T-cell (primary cell): ENCODE measurements at places on chromosomes 16 and 17.

GRCh38 chr16:74608381-74608780, 1.5 kb upstream of the GLG1 start:
- no peak for DNase-seq

- no peak for DNase-seq
Observed at GRCh38 chr16:83475108-83475507, 332.7 kb upstream of the HSBP1 start.

GRCh38 chr17:48642843-48643696, 16.9 kb upstream of the HOXB9 start:
- no peak for DNase-seq

DNA sequence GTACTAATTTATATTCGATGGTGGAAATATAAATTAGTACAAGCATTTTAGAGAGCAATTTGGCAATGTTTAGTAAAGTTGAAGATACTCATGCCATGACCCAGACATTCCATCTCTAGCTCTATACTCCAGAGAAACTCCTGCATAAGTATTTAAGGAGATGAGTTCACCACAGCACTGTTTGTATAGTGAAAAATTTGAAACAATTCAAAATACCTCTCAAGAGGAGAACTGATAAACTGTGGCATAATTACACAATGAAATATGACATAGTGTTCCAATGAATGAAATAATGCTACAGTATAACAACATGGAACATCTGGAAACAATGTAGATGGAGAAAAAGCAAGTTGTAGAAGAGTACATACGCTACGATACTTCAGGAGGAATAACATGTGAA, 48.6 kb upstream of the IRX3 start:
- DNase-seq = no peak

- no peak for DNase-seq
Observed at GRCh38 chr17:62781831-62782251, 26.3 kb downstream of the MARCHF10 start.

DNA sequence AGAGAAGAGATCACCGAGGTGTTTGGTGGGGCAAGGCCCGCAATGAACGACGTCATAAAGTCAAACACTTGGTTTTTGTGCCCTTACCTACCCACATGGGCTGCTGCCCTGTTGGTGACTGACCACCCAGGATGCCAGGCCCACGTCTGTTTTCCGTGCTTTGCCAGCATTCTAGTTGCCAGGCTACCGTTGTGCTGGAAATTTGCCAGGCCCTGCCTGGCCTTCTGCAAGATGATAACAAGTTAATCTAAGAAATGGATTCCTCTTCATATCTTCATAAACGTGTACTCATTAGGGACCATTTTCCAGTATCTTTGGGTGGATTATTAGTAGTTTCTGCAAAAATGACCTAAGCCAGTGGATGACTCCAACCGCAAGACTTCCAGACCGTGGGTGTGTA, 35.4 kb downstream of the SLC6A4 start:
- DNase-seq = no peak

DNA sequence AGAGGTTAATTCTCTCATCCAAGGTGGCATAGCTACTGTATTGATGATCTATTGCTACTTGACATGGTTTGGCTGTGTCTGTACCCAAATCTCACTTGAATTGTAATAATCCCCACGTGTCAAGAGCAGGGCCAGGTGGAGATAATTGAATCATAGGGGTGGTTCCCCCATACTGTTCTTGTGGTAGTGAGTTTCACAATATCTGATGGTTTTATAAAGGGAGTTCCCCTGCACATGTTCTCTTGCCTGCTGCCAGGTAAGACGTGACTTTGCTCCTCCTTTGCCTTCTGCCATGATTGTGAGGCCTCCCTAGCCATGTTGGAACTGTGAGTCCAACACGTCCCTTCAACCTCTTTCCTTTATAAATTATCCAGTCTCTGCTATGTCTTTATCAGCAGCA, 22.9 kb upstream of the CPPED1 start:
- no peak for DNase-seq

DNA sequence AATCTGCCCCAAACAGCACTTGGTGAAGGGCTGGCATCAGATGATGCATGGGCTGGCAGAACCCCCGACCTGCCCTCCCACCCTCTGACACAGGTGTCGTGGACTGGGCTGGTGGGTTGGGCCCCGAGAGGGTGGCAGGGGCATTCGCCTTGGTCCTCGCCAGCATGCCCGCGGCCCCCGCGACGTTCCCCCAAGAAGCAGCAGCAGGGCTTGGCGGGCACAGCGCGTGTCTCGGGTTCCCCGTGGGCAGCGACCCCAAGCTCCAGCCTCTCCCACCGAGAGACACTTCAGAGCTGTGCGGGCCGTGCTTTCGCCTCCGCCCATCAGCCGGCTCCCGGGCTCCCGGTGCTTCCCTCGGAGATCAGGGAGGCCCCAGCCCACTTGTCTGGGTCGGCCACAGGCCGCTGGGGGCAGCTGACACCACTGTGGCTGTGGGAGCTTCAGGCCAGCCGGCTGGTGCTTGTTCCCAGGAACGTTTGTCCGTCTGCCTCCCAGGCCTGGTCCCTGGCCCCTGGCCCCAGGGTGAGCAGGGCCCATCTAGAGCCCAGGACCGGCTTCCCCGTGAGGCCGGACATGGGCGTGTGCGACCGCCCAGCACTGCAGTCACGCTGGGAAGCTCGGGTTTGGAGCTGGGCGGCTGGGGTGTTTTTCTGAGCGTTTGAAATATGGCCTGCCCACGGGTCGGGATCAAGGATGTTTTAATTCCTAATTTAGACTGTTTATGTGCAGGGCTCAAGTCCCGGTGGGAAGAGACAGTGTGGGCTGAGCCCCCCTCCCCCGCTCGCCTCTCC, 16.6 kb downstream of the CACNA1H start:
- DNase-seq = no peak

DNA sequence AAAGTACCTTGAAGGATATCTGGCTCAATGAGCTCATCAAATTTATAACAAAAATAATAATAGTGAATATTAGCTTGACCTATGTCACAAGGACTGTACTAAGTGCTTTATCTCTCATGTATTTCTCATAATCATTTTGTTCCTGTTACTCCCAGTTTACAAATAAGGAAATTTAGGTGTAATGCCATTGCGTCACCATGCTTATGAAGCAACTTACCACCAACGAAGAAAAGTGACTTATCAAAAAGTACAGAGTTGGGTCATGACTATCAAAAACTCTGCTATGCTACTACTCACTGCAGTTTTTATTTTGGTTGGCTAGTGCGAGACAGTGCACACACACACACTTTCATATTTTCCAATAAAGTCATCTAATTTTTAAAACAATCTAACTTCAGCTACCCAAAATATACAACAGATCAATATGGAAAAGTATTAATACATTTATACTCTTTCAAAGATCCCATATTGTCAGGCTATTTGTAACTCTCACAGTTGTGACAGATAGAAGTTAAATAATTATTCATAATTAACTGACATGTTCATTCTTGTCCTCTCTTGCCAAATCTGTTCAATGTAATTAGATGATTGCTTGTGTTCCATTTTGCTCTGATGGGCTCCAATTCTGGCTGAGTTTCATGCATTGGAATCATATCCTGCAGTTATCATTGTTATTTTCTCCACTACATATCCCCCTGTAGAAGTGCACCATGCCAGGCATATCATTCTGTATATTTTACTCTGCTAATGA, 119.4 kb downstream of the KCNJ2 start:
- DNase-seq = no peak

- no peak for DNase-seq
Observed at GRCh38 chr17:80750263-80750662, 205.6 kb downstream of the RPTOR start.

DNA sequence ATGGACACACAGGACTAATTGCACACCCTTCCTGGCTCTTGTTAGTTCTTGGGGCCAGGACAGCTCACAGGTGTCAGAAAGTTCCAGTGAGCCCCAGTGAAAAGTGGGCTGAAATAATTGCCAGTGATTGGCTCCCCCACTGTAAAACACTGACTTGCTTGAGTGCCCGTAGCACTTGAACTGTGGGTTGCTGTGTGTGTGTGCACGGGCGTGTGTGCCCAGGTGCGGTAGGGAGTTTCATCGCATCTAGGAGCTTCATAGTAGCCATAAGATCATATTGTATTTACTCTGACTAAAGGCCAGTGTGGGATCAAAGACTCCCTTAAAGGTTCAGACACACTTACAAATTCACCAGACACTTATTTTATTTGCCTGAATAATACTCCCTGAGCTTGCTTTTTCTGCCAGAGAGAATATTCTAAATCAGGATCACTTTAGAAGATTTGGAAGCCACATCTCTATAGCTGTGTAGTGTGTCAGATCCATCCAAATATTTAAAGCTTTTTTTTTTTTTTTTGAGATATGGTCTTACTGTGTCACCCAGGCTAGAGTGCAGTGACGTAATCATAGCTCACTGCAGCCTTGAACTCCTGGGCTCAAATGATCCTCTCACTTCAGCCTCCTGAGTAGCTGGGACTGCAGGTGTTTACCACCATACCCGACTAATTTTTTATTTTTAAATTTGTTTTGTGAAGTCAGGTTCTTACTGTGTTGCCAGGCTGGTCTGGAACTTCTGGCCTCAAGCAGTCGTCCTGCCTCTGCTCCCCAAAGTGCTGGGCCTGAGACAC, 11.4 kb downstream of the UNK start:
- DNase-seq = no peak

DNA sequence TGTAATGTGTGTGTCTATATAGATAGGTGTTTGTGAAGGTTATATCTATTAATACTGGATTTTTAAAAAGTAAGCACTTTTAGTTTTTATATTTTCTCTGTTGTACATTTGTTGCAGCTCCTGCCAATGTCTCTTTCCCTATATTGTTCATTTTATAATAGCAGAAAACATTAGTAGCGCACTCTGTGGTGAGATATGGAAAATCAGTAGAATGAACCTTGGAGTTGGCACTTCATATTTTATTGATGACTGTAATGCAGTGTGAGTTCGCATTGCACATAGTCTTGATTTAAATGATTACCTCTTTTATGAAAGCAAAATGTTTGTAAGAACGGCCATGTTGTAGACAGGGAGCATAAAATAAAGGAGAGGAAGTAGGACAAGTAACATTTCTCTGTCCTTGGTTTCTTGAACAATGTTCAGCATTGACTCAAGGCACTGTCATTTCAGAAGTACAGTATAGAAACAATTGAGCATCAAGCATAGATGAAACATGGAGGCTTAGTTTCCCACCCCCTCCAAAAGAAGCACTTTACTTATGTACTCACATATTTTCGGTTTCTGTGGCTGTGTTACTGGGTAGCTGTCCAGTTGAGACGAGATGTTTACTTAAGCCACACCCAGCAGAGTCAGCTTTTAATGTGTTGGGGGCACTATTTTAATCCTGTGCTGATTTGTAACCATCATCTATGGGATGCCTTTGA, 74.0 kb downstream of the TANC2 start:
- DNase-seq = no peak

- DNase-seq = no peak
Observed at GRCh38 chr16:74232806-74233465, 63.7 kb upstream of the PSMD7 start.

DNA sequence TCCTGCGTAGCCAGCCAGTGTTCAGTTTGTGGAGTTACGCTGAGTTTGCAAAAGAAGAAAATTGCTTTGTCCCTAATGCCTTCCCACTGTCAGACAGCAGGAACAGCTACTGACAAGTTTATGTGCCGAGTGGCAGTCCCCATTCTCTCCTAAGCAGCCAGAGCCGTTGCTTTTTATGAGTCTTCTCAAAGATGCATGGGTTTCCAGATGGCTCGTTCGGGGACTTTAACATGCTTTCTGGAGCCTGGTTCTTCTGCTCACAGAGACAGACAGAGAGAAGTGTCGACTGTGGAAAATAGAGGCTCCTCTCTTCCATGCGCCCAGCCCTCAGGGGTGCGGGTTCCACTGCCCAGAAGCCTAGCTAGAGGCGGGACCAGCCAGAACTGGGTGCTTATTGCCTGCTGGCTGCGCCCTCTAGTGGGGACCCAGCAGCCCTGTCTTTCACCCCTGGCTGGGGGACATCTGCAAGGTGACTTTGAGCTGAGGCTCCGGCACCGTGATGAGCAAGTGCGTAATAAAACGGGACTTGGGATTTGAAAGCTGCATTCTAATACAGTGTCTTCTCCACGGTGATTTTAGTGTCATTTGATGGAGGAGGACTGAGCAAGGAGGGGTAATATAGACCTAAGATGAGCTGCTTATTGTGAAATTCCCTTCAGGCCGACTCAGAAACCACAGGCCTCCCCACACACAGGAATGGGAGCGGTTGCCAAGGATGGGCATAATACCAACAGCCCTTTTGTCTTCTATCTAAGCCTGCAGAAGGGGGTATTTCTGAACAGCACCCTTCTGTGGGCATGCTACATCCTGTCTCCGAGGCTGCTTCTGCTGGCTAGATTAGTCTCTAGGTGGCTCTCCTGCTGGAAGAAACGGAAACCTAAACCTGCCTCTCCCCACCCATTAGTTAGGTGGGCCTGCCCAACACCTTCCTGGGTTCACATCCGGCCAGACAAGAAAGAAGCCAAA, 73.1 kb downstream of the CCDC182 start:
- peak; percentile 54 for DNase-seq

GRCh38 chr16:3492356-3492755, 2.9 kb downstream of the C16orf90 start:
- DNase-seq = no peak

GRCh38 chr16:83901101-83901500, 2.2 kb downstream of the MLYCD start:
- no peak for DNase-seq

- DNase-seq = no peak
Observed at GRCh38 chr16:73225983-73226382, 178.1 kb upstream of the ZFHX3 start.

DNA sequence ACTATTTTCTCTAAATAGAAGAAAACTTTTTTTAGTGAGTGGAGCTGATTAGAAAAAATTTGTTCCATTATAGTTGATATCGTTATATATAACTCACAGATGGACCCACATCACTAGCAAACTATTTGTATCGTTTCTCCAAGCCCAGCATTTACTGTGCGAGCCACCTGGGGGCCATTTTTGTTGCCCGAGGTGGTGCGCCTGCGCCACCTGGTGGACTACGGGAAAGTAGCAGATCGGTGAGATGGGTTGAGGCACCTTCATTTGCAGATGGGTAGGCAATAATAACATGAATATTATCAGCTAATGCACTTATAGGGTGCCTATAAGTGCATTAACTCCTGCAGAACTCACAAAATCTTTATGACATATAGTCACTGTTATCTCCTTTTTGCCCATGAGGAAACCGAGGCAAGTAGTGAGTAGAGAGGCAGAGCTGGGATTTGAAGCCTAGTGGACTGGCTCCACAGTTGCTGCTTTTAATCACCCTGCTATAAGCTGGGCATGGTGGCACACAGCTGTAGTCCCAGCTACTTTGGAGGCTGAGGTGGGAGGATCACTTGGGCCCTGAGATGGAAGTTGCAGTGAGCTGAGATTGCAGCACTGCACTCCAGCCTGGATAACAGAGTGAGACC, 23.2 kb upstream of the NTN1 start:
- DNase-seq = peak; percentile 79

- no peak for DNase-seq
Observed at GRCh38 chr16:7025616-7026190, 306.9 kb upstream of the RBFOX1 start.

- DNase-seq = peak; percentile 29
Observed at GRCh38 chr16:22194707-22195444, 11.2 kb upstream of the EEF2K start.
